ENCODE measurements at places on chromosomes 13 and 19. TPM values are rescaled to one million over a fixed set of nuclear protein-coding genes. Genes with fewer than 3 reads are reported as not detected.
A peak's percentile ranks its signal among the peaks of the same experiment; 100 is the strongest.

- H3K36me3 ChIP-seq = no peaks in the 10 kb centered on the region
- no peaks in the 10 kb centered on the region for H3K4me1 ChIP-seq
- no peak for DNase-seq
- H3K4me3 ChIP-seq = no peak overlapping the region
- H3K27me3 ChIP-seq = no peaks in the 10 kb centered on the region
- H3K27ac ChIP-seq = no peak overlapping the region
These were observed 30.3 kb downstream of the ZNF763 start for GRCh38 chr19:11995174-11995573.

Gene LGALS4
- total RNA-seq = 153 TPM

Gene PLPP2
- total RNA-seq = 66.4 TPM

GRCh38 chr13:113209759-113210421 is 477 bp downstream of the CUL4A start:
- H3K36me3 ChIP-seq = no peaks in the 10 kb centered on the region
- peaks cover 58% of the 10 kb centered on the region for H3K4me1 ChIP-seq
- no peaks in the 10 kb centered on the region for H3K27me3 ChIP-seq
- H3K27ac ChIP-seq = peak overlapping the region; percentile 98
- peak; percentile 69 for DNase-seq
- H3K4me3 ChIP-seq = peak overlapping the region; percentile 23

DNA sequence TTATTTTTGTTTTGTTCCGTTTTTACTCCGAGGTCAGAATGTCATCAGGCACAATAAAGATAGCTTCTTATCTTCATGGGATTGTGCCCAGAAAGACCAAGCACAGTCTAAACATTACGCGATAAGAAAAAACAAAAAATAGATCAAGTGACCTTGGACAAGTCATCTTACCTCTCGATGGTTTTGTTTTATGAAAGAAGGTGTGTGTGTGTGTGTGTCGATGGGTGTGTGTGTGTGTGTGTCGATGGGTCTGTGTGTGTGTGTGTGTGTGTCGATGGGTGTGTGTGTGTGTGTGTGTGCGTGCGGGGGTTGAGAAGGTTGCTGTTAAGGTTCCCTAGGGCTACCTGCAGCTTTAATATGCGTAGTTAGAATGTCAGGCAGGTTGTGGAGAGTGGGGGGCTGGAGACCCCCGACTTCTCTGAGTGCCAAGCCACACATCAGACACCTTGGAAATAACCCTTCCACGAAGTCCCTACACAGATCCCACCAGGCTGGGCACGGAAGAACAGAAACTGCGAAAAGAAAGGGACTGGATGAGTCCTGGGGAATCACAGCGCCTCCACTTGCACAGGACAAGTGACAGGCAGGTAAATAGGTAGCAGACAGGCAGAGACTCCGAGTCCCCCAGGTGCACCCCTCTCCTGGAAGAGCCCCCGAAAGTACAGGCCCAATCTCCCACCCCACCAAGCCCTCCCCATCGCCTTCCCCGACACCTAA is 458 bp upstream of the ATP8A2 start:
- no peak for DNase-seq
- H3K27me3 ChIP-seq = peaks cover 13% of the 10 kb centered on the region
- H3K27ac ChIP-seq = no peak overlapping the region

DNA sequence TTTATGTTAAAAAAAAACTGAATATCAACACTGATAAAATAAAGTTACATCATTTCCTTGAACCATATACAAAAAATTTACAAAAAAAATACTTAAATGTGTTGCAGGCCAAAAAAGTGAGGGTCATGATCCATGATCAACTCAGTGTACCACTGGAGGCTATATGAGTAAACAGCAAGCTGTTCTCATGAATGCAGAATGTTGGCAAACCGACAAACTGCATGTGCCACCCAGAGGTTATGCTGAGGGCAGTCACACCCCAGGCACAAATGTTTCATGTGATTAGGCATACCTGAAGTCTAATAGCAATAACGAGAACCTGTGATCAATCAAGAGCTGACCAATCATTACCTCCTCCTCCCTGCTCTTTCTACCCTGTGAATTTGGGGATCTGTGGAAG is 91.9 kb downstream of the ZNF431 start:
- H3K4me3 ChIP-seq = no peak overlapping the region
- H3K36me3 ChIP-seq = no peaks in the 10 kb centered on the region
- H3K27ac ChIP-seq = no peak overlapping the region
- no peaks in the 10 kb centered on the region for H3K27me3 ChIP-seq
- no peaks in the 10 kb centered on the region for H3K4me1 ChIP-seq
- DNase-seq = no peak

Gene EPS8L1
- 22.1 TPM for total RNA-seq

- no peak overlapping the region for H3K27ac ChIP-seq
- DNase-seq = no peak
- no peaks in the 10 kb centered on the region for H3K4me1 ChIP-seq
- H3K36me3 ChIP-seq = no peaks in the 10 kb centered on the region
- H3K27me3 ChIP-seq = no peaks in the 10 kb centered on the region
These were observed 303.4 kb downstream of the SPRY2 start for GRCh38 chr13:80037505-80037888.

DNA sequence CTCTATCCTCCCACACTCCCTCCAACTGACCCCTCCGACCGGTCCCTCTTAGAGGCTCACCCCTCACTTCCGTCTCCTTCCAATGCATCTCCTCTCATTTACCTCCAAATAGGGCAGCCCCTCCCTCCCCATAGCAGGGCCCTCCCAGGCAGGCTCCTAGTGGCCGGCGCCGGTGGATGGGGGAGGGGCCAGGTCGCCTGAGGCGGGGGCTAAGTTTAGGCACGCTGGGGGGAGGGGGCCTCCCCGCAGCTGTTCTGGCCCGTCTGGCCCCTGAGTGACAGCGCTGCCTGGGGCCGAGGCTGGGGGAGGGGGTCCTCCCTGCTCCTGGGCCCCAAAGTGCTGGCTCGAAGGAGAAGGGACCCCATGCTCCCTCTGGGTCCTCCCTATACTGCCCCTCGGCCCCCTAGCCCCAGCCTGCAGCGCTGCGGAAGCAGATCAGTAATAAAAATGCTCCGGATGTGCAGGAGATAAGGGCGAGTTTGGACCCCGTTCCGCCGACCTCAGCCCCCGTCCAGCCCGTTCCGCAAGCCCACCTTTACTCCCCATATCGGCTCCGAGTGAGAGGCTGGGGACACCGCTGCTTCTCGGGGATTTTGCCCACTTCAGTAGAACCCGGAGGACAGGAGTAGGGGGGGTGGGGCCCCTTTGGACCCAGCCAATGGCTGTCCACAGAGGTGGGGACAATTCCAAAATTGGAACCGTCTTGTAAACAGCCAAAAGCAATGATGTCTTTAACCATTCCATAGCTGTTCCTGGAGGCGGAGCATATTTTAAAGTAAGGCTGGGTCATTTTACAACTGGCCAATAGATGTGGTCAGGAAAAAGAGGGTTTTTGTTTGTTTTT is 4.0 kb downstream of the RTN2 start:
- peak overlapping the region; percentile 30 for H3K4me3 ChIP-seq
- peaks cover 19% of the 10 kb centered on the region for H3K4me1 ChIP-seq
- DNase-seq = peak; percentile 33
- no peaks in the 10 kb centered on the region for H3K36me3 ChIP-seq
- no peaks in the 10 kb centered on the region for H3K27me3 ChIP-seq

DNA sequence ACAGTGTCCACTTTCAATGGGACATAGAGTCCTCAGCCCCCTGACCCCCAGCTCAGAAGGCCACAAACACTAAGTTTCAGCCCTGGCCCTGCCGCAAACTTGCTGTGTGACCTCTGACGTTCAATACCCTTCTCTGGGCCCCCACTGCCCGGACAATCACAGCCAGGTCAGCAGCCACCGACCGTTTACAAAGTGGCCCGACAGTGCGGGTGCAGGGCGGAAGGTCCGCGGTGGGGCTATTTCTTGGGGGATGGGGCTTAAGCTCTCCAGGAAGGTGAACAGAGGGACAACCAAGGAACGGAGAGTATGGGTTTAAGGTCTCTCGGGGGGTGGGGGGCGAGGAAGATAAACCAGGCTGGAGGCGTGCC is 496 bp downstream of the SMIM7 start:
- peaks cover 20% of the 10 kb centered on the region for H3K36me3 ChIP-seq
- peaks cover 35% of the 10 kb centered on the region for H3K4me1 ChIP-seq
- H3K27ac ChIP-seq = peak overlapping the region; percentile 83

DNA sequence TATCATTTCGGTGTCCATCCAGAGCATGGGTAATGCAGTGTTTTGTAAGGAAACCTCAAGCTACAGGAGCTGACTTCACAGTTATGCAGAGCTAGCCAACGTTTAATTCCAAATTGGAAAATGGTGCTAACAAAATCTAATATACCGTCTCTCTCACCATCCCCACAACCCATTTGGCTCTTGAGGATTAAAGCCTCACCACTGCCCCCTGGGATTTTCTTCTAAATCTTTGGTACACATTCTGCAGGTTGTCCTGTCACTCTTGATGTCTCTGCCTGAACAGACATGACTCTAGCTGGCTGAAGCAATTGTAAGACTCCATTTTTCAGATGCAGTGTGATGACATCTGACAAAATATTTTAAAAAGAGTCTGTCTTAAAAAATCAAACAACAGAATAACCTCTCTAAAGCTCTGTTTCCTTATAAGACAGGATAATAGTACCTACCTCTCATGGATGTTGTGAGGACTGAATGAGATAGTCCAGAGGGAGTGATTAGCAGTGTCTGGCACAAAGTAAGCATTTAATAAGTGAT is 451.8 kb downstream of the SUCLA2 start:
- no peaks in the 10 kb centered on the region for H3K27me3 ChIP-seq
- no peak overlapping the region for H3K4me3 ChIP-seq
- no peak for DNase-seq
- no peaks in the 10 kb centered on the region for H3K4me1 ChIP-seq

GRCh38 chr13:74047931-74048600 is 86.1 kb downstream of the KLF12 start:
- no peak overlapping the region for H3K4me3 ChIP-seq
- H3K36me3 ChIP-seq = no peaks in the 10 kb centered on the region
- no peaks in the 10 kb centered on the region for H3K27me3 ChIP-seq
- H3K27ac ChIP-seq = no peak overlapping the region
- DNase-seq = no peak

GRCh38 chr19:54614726-54615125 is 15.6 kb upstream of the LILRB1 start:
- DNase-seq = no peak
- no peaks in the 10 kb centered on the region for H3K36me3 ChIP-seq
- H3K4me1 ChIP-seq = no peaks in the 10 kb centered on the region
- no peak overlapping the region for H3K27ac ChIP-seq
- H3K4me3 ChIP-seq = no peak overlapping the region
- no peaks in the 10 kb centered on the region for H3K27me3 ChIP-seq

- no peak overlapping the region for H3K27ac ChIP-seq
- no peaks in the 10 kb centered on the region for H3K27me3 ChIP-seq
- peak; percentile 86 for DNase-seq
- H3K36me3 ChIP-seq = no peaks in the 10 kb centered on the region
- peaks cover 15% of the 10 kb centered on the region for H3K4me1 ChIP-seq
- H3K4me3 ChIP-seq = no peak overlapping the region
These were observed 47.7 kb downstream of the CYP4F22 start for GRCh38 chr19:15555759-15556633.

DNA sequence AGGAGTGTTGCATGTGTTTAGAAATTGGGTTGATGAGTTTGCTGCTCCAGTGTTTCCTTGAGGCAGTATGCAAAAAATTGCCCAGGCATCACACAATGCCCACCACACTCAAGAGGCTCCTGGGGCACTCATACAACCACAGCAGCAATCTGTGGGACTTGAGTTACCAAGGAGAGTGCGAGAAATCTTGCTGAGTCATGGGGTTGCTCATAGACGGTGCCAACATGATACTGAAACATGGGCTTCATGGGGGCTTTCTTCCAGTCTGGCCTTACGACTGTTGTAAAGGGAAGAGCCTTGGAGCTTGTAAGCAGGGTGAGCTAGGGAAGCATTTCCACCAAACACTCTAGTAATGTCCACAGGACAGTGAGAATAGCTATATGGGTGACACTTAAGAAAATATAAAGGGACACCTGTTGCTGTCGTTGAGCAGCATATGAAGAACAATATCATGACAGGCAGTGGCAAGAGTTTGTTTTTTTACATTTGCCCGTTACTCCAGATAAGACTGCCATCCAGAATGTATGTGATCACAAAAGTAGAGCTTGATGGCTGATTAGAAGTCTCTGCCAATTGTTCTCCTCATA is 1237.4 kb downstream of the UQCRFS1 start:
- H3K4me1 ChIP-seq = no peaks in the 10 kb centered on the region
- H3K36me3 ChIP-seq = no peaks in the 10 kb centered on the region
- no peak overlapping the region for H3K27ac ChIP-seq

DNA sequence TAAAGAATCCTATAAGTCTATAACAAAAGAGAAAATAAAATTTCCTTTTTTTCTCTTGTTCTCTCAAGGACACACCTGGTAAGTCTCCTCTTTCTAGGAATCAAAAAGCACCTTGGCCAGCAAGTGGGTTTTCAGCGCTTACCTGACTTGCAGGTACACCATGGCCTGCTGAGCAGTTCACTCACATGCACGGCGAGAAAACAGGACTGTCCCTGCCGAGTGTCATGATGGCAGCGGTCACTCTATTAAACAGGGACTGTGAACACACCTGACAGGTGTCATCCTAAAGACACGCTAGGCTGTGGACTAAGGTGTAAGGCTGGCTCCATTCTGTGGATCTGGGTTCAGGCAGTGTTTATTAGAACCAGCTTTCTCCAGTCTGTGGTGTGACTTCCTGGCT is 170.2 kb downstream of the TEX29 start:
- no peaks in the 10 kb centered on the region for H3K4me1 ChIP-seq
- no peak overlapping the region for H3K27ac ChIP-seq
- H3K4me3 ChIP-seq = no peak overlapping the region
- no peak for DNase-seq
- H3K27me3 ChIP-seq = no peaks in the 10 kb centered on the region

- H3K36me3 ChIP-seq = no peaks in the 10 kb centered on the region
- H3K27ac ChIP-seq = no peak overlapping the region
- peak; percentile 46 for DNase-seq
- H3K4me1 ChIP-seq = peaks cover 11% of the 10 kb centered on the region
These were observed 8.8 kb downstream of the PRR22 start for GRCh38 chr19:5775668-5776309.

DNA sequence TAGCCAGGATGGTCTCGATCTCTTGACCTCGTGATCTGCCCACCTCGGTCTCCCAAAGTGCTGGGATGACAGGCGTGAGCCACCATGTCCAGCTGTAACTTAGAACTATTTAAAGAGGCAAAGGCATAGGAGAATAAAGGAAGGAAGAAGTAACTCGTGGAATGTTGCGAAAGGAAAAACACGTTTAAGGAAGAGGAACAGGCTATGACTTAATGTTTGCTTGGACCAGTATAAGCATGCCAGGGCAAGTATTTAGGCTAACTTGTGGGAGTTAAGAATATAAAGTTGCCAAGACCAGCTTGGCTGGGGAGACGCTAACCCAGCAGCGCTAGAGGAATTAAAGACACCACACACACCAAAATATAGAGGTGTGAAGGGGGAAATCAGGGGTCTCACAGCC is 33.5 kb downstream of the ZNF844 start:
- DNase-seq = no peak
- no peaks in the 10 kb centered on the region for H3K4me1 ChIP-seq
- no peaks in the 10 kb centered on the region for H3K27me3 ChIP-seq
- H3K4me3 ChIP-seq = no peak overlapping the region
- H3K36me3 ChIP-seq = no peaks in the 10 kb centered on the region

GRCh38 chr13:31764556-31764955 is 25.2 kb downstream of the RXFP2 start:
- no peak for DNase-seq
- no peaks in the 10 kb centered on the region for H3K27me3 ChIP-seq
- no peak overlapping the region for H3K4me3 ChIP-seq
- no peaks in the 10 kb centered on the region for H3K4me1 ChIP-seq
